Bronchial epithelial cell (primary cell): ENCODE measurements at places on chromosomes 16 and 17. TPM values are rescaled to one million over a fixed set of nuclear protein-coding genes. Genes with fewer than 3 reads are reported as not detected.

GRCh38 chr17:56815711-56816110 lies 18.0 kb downstream of the C17orf67 start:
- DNase-seq, result peak; percentile 18

DNA sequence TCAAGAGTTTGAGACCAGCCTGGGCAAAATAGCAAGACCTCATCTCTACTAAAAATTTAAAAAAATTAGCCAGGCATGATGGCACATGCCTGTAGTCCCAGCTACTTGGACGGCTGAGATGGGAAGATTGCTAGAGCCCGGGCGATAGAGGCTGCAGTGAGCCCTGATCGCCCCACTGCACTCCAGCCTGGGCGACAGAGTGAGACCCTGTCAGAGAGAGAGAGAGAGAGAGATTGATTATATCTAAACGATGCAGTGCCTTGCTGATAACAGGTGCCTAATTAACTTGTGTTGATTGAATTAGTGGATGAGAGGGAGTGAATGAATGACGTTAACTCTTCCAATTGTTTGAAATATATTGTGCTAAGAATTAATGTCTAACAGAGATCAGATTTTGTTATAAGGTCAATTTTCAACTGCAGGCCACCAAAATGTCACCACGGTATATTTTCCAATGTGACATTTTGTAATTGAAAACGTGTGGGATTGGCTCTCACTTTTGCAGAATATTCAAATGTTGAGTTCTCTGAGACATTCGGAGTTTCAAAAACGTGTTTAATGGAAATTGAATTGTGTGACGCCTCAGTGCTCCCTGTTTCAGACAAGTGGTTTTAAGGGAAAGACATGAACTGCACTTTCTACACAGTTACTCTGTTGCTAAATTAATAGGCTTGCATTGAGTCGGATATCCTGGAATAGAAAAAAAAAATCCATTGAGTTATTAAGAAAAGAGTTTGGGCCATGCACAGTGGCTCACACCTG lies 53.6 kb downstream of the ABAT start:
- no peak for DNase-seq

DNA sequence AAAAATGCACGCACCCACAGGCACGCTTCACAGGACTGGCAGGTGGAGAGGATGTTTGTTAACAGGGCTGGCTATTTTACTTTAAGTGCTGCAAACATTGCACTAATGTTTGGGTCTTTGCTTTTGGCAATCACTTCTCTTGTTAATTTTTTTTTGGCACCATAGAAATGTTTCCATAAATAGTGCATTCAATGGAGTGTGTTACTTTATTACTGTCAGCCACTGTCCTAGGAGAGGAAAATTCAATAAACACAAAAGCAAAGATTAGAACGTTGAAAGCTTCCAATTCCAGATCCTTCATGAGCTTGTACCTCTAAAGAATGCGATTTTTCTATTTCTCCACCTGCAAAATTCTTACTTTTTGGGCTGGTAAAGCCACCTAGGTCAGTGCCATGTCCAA lies 743.5 kb downstream of the WWOX start:
- no peak for DNase-seq

- no peak for DNase-seq
Observed at GRCh38 chr17:57625511-57625910, 119.6 kb downstream of the CCDC182 start.

DNA sequence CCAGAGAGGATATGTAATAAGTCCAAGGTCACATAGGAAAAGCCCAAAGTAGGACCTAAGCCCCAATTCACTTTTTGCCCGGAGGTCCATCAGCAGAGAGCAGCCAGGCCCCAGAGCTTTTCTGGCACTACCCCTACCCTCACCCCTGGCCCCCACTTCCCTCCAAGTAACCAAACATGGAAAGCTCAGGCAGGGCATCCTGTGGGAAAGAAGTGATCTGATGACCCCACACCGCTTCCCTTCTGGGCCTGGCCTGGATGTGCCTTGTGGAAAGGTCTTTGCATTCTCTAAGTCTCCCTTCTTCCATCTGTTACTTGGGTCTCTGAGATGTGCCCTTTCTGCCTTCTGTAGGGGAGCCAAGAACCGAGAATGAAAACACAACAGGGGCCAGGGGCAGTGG lies 136.9 kb downstream of the TMEM132E start:
- DNase-seq, result no peak

- DNase-seq, result no peak
Observed at GRCh38 chr17:71975331-71975801, 145.5 kb upstream of the SOX9 start.

GRCh38 chr16:14669776-14670175 lies 24.3 kb downstream of the PLA2G10 start:
- DNase-seq, result peak; percentile 11

- DNase-seq, result no peak
Observed at GRCh38 chr16:55656691-55657092, 904 bp downstream of the SLC6A2 start.

GRCh38 chr17:3768769-3769168 lies 32.2 kb downstream of the ITGAE start:
- no peak for DNase-seq

The FA2H gene
- total RNA-seq, result 1.6 and 3.2 TPM in 2 replicates

The CHST4 gene
- under 0.01 and 0.26 TPM in 2 replicates for total RNA-seq

The DUSP14 gene
- 68.4 and 79.6 TPM in 2 replicates for total RNA-seq

The TEKT1 gene
- not detected in 2 replicates for total RNA-seq
